DMS153 (cell line): ENCODE measurements at places on chromosomes 12 and 14.

DNA sequence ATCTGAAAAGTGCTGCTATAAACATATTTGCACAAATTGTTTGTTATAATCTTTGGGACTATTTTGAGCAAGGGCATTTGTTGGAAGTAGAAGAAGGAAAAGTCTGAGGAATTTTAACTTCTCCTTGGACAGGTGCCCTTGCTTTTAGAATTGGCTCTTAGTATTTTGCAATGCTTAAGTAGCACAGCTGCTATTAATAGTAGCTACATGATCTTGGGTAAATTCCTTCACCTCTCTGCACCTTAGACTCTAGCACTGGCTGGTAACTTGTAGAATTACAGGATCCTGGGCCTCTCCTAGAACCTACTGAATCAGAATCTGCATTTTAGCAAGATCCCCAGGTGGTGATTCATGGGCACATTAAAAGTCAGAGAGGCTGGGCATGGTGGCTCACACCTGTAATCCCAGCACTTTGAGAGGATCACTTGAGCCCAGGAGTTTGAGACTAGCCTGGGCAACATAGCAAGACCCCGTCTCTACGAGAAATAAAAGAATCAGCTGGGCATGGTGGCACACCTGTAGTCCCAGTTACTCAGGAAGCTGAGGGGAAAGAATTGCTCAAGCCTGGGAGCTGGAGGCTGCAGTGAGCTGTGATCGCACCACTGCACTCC is 10.8 kb upstream of the TMEM120B start:
- DNase-seq, result no peak

DNA sequence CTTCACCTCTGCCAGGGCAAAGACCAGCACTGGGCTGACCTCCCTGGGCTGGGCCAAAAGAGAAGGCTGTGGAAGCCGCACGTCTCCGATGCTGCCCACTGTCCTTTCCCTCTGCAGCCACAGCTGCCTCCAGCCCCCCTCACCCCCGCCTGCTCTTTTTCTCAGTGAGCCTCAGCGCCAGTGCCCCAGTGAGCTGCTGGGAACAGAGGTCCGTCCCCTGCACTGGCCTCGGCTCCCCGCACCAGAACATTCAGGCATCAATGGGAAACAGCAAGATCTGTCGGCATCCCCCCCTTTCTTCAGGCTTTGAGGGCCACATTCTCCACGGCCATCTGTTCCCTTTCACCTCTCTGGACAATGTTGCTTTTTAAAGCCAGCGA is 398.1 kb downstream of the ZFP36L1 start:
- DNase-seq, result no peak

GRCh38 chr14:68340262-68340661 is 452.6 kb downstream of the ZFP36L1 start:
- DNase-seq, result no peak

GRCh38 chr14:99812892-99813291 is 19.7 kb downstream of the EML1 start:
- DNase-seq, result no peak

DNA sequence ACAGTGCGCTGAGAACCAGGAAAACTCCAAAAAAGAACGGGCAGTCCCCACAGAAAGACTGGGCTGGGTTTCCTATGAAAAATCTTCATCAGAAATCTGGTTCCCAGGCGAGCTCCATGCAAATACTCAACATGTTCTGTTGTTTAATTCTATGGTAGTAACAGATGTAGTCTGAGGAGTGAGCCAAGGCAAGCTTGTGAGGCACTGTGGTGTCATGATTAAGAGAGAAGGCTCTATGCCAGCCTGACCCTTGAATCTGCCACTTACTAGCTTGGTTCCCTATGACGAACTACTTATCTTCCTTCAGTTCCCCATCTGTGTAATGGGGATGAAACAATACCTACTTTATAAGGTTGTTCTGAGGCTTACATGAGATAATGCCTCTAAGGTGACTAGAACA is 10.7 kb downstream of the POMT2 start:
- no peak for DNase-seq

- DNase-seq, result no peak
Measured at GRCh38 chr14:99755068-99755405, 38.2 kb upstream of the EML1 start.

DNA sequence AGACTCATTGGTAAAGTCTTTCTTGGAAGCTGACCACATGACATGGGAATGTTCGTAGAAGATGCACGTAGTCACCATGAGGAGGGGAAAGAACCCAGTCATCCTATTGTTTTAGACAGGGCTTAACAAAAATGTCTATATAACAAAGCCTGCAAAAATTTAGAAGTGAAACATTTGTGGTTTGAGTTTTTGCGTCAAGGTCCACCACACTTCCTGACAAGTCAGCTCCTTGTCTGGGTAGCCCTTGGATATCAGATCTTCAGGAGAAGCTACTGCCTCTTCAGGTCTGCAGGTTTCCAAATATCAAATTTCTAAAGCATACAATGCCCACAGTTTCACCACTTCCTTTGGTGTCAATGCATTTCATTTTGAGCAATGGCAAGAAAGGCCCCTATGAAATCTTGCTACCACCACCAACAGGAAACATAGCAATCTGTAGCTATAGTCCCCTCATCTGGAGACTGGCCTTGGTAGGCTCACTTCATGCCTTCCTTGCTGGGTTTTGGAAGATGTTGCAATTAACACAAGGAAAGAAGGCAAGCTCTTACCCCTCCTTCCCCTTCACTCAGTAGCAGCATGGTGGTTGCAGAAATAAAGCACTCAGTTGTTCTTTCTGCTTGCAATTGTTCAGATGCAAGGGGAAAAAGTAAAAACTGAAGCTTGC is 235.2 kb downstream of the PCNX1 start:
- no peak for DNase-seq

- DNase-seq, result no peak
Measured at GRCh38 chr14:93100570-93100969, 15.2 kb downstream of the ITPK1 start.

DNA sequence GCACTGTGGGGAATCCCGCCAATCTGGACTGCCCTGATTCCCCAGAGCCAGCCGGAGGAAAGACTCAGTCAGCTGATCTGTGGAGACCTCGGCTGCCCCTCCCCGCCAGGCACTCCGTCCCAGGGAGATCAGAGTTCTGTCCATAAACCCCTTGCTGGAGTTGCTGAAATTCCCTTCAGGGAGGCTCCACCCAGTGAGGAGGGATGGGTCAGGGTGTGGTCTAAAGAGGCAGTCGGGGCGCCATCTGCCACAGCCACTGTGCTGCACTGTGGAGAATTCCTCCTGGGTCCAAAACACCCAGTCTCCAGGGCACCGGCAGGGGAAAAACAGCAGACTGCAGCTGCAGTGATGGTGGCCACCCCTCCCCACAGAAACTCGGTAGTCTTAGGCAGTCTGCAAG is 1922.3 kb upstream of the FLRT2 start:
- no peak for DNase-seq

DNA sequence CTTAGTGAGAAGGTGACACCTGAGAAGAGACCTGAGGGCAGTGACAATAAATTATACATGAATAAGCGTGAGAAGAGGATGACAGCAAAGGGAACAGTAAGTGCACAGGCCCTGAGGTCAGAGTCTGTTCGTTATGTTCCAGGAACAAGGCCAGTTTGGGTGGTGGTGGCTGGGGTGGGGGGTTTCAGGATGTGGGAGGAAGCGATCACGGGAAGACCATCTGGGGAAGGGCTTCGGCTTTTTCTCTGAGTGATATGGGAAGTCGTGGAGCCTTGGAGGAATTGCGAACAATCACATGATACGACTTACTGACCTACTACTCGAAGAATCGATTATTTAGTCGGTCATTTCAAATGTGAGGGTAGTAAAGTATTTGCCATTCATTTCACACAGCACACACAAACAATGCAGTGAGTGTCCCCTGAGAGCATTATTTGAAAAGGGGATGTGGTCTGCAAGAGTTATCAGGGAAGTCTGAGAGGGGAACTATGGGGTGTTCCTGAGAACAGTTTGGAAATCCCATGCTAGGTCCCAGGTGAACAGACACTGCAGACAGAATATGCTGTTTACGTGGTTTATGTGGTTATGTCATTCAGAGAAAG is 94.7 kb downstream of the SLC38A1 start:
- no peak for DNase-seq

GRCh38 chr12:56658921-56659320 is 13.1 kb upstream of the ATP5F1B start:
- DNase-seq, result no peak

- no peak for DNase-seq
Measured at GRCh38 chr12:56749853-56750252, 2.3 kb downstream of the PRIM1 start.

- peak; percentile 47 for DNase-seq
Measured at GRCh38 chr14:89624500-89625156, 207.6 kb upstream of the FOXN3 start.

- DNase-seq, result no peak
Measured at GRCh38 chr14:101600336-101600890, 39.1 kb downstream of the DIO3 start.

GRCh38 chr12:122836027-122836921 is 1.0 kb downstream of the HIP1R start:
- peak; percentile 40 for DNase-seq

- DNase-seq, result no peak
Measured at GRCh38 chr14:78450669-78451318, 280.6 kb downstream of the NRXN3 start.

DNA sequence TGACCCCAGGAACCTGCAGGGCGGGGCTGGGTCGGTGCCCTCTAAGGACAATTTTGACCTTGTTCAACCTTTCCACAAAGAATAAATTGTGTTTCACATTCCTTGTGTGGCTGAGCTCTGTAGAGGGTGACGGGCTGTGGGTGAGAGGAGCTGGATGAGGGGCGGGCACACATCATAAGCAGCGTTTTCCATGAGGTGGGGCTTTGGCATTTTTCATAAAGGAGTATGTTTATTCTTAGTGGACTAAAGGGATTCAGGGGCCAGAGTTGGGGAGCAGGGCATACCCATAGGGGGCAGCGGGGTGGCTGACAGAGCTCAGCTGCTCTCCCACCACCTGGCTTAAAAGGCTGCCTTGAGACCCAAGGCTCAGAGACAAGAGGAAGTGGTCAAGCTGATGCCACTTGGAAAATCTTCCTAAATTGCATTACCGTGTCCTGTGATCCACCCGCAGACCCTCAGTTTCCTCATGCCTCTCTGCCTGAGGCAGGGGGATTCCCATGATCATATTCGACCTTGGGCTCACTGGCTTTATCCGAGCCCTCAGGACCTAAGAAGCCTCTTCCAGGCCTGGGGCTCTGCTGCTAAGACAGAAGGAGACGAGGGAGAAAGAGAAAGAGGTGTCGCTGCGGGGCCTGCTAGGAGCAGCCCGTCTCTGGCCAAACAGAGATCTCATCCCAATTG is 11.4 kb downstream of the MMP14 start:
- DNase-seq, result no peak

DNA sequence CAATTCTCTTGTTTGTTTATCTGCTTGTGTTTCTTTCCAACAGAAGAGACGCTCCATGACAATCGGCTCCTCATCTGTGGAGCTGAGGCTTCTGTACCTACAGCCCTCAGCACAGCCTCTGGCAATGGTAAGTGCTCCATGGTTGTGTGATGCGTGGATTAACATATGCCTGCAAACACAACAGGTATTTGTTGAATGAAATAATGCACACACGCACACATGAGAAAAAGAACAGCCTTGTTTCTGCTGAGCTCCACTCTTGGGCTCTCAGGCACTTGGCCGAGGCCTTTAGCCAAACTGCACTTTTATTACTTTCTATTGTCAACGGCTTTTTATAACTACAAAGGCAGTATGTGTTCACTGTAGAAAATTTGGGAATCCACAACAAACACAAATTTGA is 120.4 kb upstream of the TMCC3 start:
- no peak for DNase-seq

- no peak for DNase-seq
Measured at GRCh38 chr14:32947792-32948191, 9.1 kb downstream of the NPAS3 start.

DNA sequence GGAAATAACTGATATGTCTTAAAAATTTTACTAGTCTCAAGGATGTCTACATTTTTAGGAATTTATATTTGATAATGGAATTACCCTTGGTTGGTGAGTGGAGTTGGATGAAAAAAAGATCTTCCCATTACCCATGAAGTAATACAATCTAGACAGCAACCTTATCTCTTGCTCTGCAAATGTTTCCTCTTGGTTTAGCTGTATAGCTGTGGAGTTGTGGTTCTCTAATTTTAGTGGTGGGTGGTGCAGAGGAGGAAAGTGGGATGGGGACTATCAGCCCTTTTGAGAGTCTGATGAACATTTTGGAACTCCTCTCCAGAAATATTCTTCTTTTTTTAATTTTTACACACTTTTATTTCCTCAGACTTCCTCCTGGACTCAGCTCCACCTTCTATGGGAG is 17.1 kb downstream of the SPX start:
- DNase-seq, result no peak

GRCh38 chr12:12221560-12221959 is 45.3 kb downstream of the LRP6 start:
- DNase-seq, result no peak

- no peak for DNase-seq
Measured at GRCh38 chr12:70590549-70591226, 46.5 kb downstream of the PTPRB start.

GRCh38 chr12:87513536-87514280 is 515.5 kb downstream of the C12orf50 start:
- DNase-seq, result no peak

- peak; percentile 14 for DNase-seq
Measured at GRCh38 chr14:77139540-77140358, 1.8 kb downstream of the ZDHHC22 start.

- DNase-seq, result no peak
Measured at GRCh38 chr12:45296046-45296586, 80.2 kb downstream of the ANO6 start.

- no peak for DNase-seq
Measured at GRCh38 chr14:105343194-105343593, 28.6 kb downstream of the PACS2 start.

- DNase-seq, result no peak
Measured at GRCh38 chr14:102922490-102923200, at the start of gene AMN. AMN (plus strand) TSS chr14:102922663; CDS start chr14:102922689, 26 bp downstream.

DNA sequence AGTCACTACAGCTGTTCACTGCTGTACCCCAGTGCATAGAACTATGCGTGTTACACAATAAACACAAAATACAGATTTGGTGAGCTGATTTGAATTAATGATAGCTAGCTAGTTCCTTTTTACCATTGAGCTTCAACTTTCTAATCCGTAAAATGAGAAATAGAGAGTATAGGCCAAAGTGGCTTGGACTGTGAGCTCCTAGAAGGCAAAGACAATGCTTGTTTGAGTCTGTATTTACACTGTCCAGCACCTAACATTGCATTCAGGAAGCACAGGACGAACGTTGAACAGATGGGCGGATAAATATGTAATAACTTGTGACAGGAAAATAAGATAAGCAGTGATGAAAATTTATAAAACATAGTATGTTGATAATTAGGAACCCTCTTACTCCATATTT is 31.5 kb downstream of the SLC17A8 start:
- DNase-seq, result no peak
